H1 (cell line): ENCODE measurements at places on chromosomes 12 and 14.

DNA sequence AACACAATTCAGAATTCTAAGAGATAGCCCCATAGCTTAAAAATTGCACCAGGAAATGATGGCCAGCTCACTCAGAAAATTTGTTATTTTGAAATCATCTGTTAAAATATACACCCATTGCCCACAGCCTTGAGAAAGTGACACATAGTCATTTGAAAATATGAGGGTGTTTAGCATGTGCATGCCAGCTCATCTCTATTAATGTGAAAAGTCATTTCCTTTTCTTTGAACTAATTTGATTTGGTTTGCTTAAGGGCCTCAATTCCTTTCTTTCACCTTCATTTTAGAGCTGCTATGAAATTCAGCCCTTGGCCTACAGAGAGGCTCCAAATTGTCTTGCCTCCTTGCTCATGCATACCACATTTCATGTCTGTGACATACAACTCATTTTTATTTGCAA, 241.4 kb downstream of the PHLDA1 start:
- no peak overlapping the region for H3K27ac ChIP-seq
- H3K4me3 ChIP-seq: no peak overlapping the region
- no peaks in the 10 kb centered on the region for H3K4me1 ChIP-seq
- no peaks in the 10 kb centered on the region for H3K27me3 ChIP-seq
- no peak for DNase-seq
- H3K36me3 ChIP-seq: no peaks in the 10 kb centered on the region

GRCh38 chr12:8905546-8905945, 8.8 kb upstream of the PHC1 start:
- H3K27me3 ChIP-seq: no peaks in the 10 kb centered on the region
- H3K27ac ChIP-seq: no peak overlapping the region
- H3K36me3 ChIP-seq: no peaks in the 10 kb centered on the region
- no peak for DNase-seq
- peaks cover 25% of the 10 kb centered on the region for H3K4me1 ChIP-seq

GRCh38 chr14:51547701-51548100, 104.0 kb upstream of the FRMD6 start:
- H3K27me3 ChIP-seq: no peaks in the 10 kb centered on the region
- H3K4me3 ChIP-seq: no peak overlapping the region
- H3K4me1 ChIP-seq: no peaks in the 10 kb centered on the region
- DNase-seq: no peak
- H3K27ac ChIP-seq: no peak overlapping the region
- H3K36me3 ChIP-seq: no peaks in the 10 kb centered on the region

DNA sequence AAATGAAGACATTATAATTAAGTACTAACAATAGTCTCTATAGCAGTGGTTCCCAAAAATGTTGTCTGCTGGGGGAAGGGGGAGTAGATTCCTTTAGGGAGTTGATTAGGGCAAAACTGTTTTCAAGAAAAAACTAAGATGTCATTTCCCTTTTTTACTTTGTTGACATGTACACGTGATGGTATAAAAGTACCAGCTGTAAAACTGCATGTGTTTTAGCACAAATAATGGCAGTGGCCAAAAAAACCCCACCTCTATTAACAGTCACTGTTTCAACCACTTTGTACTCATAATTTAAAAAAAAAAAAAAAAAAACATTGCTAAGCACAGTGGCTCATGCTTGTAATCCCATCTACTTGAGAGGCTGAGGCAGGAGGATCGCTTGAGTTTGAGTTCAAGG, 61.7 kb downstream of the PPP1R12A start:
- no peaks in the 10 kb centered on the region for H3K27me3 ChIP-seq
- no peaks in the 10 kb centered on the region; the same call in 1 of the 2 replicates for H3K36me3 ChIP-seq
- peaks cover 7% of the 10 kb centered on the region for H3K4me1 ChIP-seq
- DNase-seq: no peak

GRCh38 chr12:130013771-130014484, 110.1 kb upstream of the TMEM132D start:
- no peaks in the 10 kb centered on the region; the same call in 1 of the 2 replicates for H3K36me3 ChIP-seq
- H3K4me3 ChIP-seq: no peak overlapping the region
- no peak overlapping the region for H3K27ac ChIP-seq
- peak; percentile 87 for DNase-seq

GRCh38 chr14:33669111-33669510, 281.8 kb downstream of the EGLN3 start:
- H3K4me1 ChIP-seq: no peaks in the 10 kb centered on the region
- H3K4me3 ChIP-seq: no peak overlapping the region
- no peak overlapping the region for H3K27ac ChIP-seq

DNA sequence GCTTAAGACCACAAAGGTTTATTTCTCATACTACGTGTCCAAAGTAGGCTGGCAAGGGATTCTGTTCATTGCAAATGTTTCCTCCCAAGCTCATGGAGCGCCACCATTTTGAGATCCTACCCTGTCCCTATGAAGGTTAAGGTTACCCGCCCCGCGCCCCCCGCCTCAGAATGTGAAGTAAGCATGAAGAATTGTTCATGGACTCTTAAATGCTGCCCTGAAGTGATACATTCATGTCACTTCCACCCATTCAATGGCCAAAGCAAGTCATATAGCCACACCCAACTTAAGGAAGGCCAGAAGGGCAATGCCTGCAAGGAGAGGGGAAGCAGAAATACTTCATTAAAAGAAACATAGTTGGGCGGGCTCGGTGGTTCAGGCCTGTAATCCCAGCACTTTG, 4.2 kb downstream of the TMEM253 start:
- peak overlapping the region; percentile 83; the same call in 1 of the 2 replicates for H3K4me3 ChIP-seq
- H3K4me1 ChIP-seq: 0 out of 2 replicates have a peak, but pooled peaks cover 7% of the 10 kb centered on the region
- no peaks in the 10 kb centered on the region for H3K27me3 ChIP-seq
- no peak for DNase-seq

- DNase-seq: peak; percentile 98
- no peak overlapping the region for H3K27ac ChIP-seq
- no peaks in the 10 kb centered on the region for H3K27me3 ChIP-seq
- no peak overlapping the region for H3K4me3 ChIP-seq
- H3K4me1 ChIP-seq: no peaks in the 10 kb centered on the region; the same call in 1 of the 2 replicates
- H3K36me3 ChIP-seq: peaks cover 18% of the 10 kb centered on the region
Observed at GRCh38 chr14:91323671-91324605, 79.4 kb upstream of the GPR68 start.
